ENCODE measurements at places on chromosomes 3 and 15. TPM values are rescaled to one million over a fixed set of nuclear protein-coding genes. Genes with fewer than 3 reads are reported as not detected.

GRCh38 chr15:44529864-44530604 lies 6.9 kb upstream of the EIF3J start:
- DNase-seq: no peak

DNA sequence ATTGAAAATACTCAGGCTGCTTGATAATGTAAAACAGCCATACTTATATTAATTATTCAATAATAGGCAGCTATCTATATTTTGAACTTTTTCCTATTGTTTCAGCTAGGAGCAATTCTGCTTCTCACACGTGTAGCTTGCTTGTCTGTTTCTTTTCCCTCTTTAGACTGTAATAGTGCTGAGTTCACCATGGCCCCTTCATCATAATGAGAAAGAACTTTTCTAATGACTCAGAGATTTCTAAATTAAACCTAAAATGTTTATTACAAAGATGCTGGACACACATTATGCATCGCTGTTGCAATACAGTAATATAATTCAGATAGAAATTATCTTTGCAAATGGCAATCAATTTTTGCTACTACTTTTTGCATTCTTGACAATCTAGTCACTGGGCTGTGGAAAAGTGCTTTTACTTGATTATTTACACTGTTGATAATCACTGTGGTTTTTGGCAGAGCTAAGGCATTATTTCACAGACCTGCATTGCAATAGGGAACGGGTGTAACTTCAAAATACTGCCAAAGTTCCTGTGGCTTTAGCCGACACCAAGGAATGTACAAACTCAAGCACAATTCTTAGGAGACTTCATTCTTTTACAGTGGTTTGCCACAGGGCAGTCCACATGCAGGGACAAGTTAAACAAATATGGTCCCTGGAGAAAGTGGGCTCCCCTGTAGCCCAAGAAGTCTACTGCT lies 281.0 kb upstream of the TBL1XR1 start:
- no peak for DNase-seq

GRCh38 chr15:48423896-48424475 lies 92.8 kb downstream of the DUT start:
- no peak for DNase-seq

DNA sequence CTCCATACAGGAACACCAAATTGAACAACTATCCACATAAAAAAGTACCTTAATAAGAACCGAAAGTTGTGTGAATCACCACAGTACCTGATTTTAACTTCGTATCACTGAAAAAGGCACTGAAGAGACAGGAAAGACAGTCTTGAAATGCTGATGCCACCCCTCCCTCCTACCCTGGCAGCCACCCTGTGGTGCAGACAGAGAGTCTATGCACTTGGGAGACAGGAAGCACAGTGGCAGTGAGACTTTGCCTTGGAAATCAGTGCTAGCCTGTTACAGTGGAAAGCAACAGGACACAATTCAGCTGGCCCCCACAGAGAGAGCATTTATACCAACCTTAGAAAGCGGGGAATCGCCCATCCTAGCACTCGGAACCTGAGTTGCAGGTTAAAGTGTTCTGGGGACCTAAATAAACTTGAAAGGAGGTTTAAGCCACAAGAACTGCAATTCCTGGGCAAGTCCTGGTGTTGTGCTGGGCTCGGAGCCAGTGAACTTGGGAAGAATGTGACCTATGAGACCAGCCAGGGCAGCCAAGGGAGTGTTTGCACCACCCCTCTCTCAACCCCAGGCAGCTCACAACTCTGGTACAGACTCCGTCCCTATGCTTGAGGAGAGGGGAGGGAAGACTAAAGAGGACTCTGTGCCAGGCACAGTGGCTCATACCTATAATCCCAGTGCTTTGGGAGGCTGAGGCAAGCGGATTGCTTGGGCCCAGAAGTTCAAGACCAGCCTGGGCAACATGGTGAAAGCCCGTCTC lies 240.1 kb downstream of the ISL2 start:
- DNase-seq: peak; percentile 76

- peak; percentile 32 for DNase-seq
Measured at GRCh38 chr3:19147905-19148767, at the start of gene KCNH8. Gene KCNH8 (plus strand): TSS chr3:19148510. CDS start chr3:19148720, 210 bp downstream.

GRCh38 chr15:63588826-63589225 lies 8.4 kb upstream of the FBXL22 start:
- no peak for DNase-seq

GRCh38 chr15:69421498-69421897 lies 7.3 kb downstream of the KIF23 start:
- DNase-seq: no peak

DNA sequence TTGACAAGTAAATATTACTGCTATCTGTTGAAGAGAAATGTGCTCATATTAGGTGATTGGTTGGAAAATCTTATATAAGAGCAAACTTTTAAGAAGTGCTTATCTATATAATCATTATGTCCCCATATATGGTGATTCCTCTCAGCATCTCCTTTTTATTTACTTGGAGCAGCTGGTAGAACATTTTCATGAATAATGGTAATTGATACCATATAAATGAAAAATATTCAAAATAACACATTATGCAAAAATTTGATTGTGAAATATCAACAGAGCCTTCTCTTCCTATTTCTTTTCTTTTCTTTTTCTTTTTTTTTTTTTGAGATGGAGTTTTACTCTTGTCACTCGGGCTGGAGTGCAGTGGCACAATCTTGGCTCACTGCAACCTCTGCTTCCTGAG lies 56.2 kb downstream of the ROBO2 start:
- no peak for DNase-seq

The C15orf62 gene
- polyA plus RNA-seq: 6.0 TPM

The HRG gene
- polyA plus RNA-seq: not detected

The B3GALNT1 gene
- 83.1 TPM for polyA plus RNA-seq

The FBLN2 gene
- 19.5 TPM for polyA plus RNA-seq

Measured in spinal cord (tissue), 10 donors.